ENCODE measurements at places on chromosomes 5 and 9. TPM values are rescaled to one million over a fixed set of nuclear protein-coding genes. Genes with fewer than 3 reads are reported as not detected.

The CDHR2 gene
- 0.40 TPM for polyA plus RNA-seq

- no peak for DNase-seq
Observed at GRCh38 chr9:112864403-112864802, 26.3 kb downstream of the SLC46A2 start.

GRCh38 chr5:173675287-173675996, 59.0 kb upstream of the BOD1 start:
- DNase-seq, result no peak

The HTR4 gene
- polyA plus RNA-seq, result not detected

- no peak for DNase-seq
Observed at GRCh38 chr5:162888268-162888667, 549.1 kb upstream of the CCNG1 start.

The CCNI2 gene
- 1.9 TPM for polyA plus RNA-seq

- DNase-seq, result no peak
Observed at GRCh38 chr5:1659100-1659981, 135.6 kb upstream of the LPCAT1 start.

- peak; percentile 56 for DNase-seq
Observed at GRCh38 chr5:116696366-116696765, 121.7 kb upstream of the SEMA6A start.

GRCh38 chr9:130921300-130921988, 17.6 kb downstream of the FIBCD1 start:
- DNase-seq, result no peak

DNA sequence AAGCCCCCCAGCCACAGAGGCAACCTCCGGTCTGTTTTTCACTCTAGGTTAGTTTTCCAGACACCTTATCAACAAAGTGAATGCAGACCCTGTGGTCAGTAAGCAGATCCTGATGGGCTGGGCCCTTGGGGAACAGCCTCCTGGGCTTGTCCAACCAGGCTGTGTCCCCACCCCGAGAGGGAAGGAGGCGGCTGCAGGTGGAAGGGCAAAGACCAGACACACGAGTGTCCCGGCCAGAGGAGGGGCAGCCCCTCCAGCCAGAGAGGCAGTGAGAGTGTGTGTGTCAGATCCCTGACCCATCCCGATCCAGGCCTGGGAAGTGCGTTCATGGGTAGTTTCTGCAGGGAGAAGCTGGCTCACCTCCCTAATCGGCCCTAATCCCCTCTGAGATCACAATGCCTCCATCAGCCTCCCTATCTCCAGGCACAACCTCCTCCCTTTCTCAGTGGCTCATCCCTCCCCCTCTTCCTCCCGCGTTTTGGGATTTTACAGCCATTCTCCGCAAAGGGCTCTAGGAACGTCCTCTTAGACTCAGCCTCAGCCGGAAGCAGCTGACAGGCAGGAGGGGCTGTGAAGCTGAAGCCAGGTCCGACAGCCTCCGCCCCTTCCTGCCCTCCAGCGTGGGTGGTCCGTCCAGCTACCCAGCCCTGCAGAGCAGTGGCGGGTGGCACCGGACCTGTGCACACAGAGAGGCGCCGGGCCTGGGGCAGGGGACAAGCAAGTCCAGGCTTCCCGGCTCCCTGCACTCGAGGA, 9.7 kb downstream of the SLC12A7 start:
- DNase-seq, result no peak

The PALM2AKAP2 gene
- 21.4 TPM for polyA plus RNA-seq

GRCh38 chr5:7884491-7885267, 15.7 kb downstream of the MTRR start:
- DNase-seq, result no peak

The RBM18 gene
- 37.0 TPM for polyA plus RNA-seq

DNA sequence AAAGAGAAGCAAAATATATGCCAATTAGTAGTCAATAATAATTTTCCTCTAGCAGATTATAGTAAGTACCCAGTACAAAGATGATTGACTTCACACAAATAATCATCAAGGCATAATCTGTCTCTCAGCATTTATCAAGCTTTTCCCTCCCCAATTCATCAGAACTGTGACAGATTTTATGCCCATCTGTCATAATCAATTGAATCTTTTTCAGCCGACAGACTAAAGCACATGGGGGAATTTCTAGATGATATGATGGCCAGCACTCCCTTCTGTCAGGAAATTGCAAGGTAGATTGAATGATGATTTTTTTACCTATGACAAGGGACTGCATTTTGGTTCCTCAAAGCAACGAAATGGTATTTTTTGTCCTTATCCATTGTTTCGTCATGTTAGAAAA, 227.1 kb upstream of the CYLC2 start:
- DNase-seq, result no peak

The C8G gene
- 0.43 TPM for polyA plus RNA-seq

- no peak for DNase-seq
Observed at GRCh38 chr9:93091453-93092081, 4.5 kb upstream of the CARD19 start.

DNA sequence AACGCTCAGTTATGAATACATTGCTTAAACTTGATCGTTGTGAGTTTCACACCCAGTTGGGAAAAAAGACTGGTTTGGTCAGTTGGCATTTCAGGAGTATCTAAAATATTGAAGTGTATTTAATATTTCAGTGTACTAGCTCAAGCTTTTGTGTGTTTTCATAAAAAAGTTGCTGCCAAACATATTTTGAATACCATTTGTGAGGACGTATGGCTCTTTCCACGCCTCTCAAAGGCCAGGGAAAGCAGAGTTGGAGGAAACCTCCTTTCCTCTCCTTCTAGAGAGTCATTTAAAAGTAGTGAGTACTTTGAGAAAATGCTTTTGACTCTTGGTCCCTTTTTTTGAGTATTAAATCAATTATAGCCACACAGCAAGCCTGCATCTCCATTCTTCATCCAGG, 43.2 kb upstream of the ANKRD33B start:
- no peak for DNase-seq

The CYSRT1 gene
- 0.93 TPM for polyA plus RNA-seq

The PCDHGA6 gene
- polyA plus RNA-seq, result 4.7 TPM

DNA sequence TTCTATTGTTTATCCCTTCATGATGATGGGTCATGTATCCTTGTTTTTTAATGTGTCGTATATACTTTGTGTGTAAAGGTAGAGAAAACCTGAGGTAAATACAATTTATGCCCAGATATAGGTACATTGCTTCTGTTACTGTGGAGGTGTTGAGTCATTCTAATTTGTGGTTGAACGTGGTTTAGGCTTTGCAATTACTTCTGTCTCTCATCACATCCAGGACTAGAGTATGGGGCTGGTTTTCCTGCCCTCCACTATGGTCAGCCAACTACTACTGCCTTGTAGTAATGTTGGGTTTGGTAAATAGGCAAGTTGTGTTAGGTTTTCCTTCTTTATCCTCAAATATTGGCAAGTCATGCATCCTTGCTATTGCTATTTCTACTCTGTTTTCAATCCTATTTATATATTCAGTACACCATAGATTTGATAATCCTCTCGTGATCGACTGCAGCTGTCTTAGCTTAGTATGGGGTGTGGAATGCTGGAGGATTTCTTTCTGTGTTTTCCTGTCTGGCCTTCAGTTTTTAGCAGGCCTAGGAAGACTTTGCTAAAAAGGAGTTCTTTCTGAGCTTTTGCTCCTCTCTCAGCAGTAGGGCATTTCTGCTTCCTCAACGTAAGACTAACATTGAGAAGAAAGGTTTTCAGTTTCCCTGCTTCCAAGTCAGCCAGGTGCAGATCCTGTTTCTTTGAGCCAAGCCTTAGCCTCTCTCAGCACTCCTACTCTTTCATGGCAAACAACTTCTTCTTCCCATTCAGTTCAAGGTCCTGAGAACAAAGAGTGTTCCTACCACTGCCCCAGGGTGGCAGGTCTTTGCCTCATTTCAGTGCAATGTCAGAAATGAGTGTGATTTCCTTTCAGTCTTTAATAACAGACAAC, 844.4 kb upstream of the CDH18 start:
- peak; percentile 11 for DNase-seq

- no peak for DNase-seq
Observed at GRCh38 chr9:13979941-13980318, 334.0 kb downstream of the NFIB start.

The PCDHGA4 gene
- polyA plus RNA-seq, result 1.2 TPM

DNA sequence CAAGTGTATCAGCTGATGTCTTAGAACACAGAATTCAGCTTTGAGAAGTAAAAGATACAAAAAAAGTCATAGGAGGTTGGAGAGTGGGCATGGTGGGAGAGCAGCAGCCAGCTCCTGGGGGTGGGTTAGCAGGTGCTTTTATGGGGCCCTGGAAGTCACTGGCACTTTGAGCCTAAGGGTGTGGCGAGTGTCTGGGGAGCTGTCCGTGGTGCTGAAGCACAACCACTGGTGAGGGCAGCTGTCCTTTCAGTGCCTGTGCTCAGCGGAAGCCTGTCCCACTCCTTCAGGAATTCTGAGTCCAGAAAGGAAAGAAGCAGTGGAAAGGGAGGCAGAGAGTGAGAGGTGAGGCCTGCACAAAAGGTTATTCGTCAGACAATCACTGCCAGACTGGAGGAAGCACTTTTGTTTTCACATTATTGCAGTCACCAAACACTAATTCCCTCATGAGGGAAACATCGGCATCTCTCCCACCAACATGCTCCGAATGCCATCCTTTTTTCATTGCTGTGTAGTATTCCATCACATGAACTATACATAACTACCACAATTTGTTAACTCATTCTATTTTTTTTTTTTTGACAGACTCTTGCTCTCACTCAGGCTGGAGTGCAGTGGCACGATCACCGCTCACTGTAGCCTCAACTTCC, 59.4 kb upstream of the RAPGEF1 start:
- DNase-seq, result peak; percentile 68

DNA sequence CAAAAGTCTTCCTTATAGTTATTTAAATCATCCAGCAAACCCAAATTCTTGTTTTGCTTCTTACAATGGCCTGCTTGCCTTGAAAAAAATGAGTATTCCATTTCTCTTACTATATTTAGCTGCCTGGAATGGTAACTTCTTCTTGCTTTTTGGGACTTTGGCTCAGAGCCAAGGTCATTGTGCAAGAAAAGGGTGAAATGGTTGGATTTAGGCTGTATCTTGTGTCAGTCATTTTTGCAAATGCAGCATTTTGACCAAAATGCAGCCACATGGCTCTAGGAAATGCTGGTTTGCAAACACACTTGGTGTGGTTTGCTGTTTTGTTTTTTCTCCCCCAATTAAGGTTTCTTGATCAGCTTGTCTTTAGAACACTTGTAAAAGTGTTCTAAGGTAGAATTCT, 133.3 kb upstream of the ELL2 start:
- no peak for DNase-seq

- DNase-seq, result peak; percentile 56
Observed at GRCh38 chr9:26292943-26293342, 599.7 kb downstream of the CAAP1 start.

GRCh38 chr9:134968823-134969090, 51.0 kb upstream of the FCN1 start:
- DNase-seq, result no peak

- DNase-seq, result no peak
Observed at GRCh38 chr5:69136293-69136692, 30.7 kb upstream of the CCNB1 start.

DNA sequence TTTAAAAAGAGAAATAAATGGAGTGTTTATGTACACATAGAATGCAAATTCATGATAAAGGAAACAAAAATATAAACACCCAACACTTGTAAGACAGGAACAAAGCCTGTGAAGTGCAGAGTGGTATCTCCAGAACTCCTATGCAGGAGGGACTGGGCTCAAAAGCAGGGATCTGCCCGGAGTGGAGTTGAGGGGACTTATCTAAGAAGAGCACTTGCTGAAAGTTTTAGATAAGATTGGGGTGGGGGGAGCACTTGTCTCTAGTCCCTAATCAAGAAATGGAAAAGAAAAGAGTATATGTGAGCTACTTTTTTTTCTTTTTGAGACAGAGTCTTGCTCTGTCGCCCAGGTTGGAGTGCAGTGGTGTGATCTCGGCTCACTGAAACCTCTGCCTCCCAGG, 840.4 kb downstream of the MAT2B start:
- DNase-seq, result no peak

- no peak for DNase-seq
Observed at GRCh38 chr5:141915881-141916336, 7.8 kb upstream of the DELE1 start.

DNA sequence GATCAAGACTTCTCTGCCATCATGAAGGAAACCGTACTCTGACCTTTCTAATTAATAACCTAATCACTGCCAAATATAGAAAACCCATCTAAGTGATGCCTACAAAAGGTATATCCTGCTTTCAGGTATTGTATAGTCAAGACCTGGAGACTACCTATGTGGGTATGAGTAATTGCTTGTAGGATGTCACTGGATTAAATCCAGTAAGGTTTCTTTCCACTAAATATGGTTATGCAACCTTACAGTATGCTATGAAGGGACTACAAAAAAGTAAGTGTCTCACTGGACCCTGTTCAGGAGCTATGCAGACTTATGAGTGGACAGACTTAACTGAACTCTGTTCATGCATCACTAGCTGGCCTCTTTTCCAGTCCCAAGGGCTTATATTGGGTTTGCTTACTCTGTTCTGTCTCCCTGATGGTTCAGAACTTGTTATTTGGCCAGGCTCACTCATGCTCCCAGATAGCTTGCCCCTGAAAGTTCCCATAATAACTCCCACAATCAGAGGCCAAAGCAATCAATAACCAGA, 51.1 kb downstream of the PDE6A start:
- no peak for DNase-seq

DNA sequence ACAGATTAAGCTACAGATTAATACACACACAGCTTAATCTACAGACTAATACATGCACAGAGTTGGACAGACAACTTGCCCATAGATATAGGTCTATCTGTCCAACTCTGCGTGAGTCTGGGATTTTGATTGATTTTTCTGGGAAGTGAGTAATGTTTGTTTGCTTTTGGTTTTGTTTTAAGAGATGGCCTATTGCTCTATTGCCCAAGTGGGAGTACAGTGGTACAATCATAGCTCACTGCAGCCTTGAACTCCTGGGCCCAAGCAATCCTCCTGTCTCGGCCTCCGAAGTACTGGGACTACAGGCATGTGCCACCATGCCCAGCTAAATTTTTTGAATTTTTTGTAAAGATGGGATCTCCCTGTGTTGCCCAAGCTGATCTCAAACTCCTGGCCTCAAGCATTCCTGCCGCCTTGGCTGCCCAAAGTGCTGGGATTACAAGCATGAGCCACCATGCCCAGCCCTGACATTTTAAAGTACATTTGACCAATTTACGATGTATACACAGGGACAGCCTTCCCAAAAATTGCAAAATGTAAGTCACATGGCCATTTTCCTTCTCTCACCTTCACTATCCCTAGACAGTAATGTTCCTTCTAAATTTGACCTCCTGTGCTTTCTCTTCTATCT, 50.8 kb downstream of the PAPPA start:
- no peak for DNase-seq

The CDC25C gene
- 2.6 TPM for polyA plus RNA-seq

GRCh38 chr5:107876906-107877305, 206.2 kb upstream of the EFNA5 start:
- DNase-seq, result no peak

- no peak for DNase-seq
Observed at GRCh38 chr5:139021346-139021745, 146.2 kb upstream of the LRRTM2 start.

DNA sequence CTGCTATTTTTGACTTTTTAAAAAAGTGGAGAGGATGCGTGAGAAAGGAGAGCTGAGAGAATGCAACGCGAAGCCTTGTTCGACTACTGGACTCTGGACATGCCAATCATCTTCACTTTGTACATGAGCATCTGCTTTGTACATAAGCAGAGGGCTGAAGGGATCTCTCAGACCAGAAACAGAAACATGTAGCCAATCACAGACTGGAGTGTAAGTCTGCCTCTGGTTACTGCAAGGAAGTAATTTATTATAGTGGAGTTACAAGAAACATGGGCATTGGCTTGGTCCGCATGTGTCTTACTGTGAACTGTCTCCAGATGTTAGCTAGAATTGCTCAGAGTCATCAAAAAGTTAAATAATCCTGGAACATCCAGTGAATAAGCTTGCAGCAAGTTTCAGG, 190.0 kb upstream of the GRAMD2B start:
- DNase-seq, result no peak

The C5 gene
- polyA plus RNA-seq, result 5.9 TPM

The FAM151B gene
- polyA plus RNA-seq, result 5.8 TPM

All from muscle of back (tissue), 13 donors.